ENCODE measurements at places on chromosomes 3 and 15.

GRCh38 chr3:171748064-171748924 lies 62.0 kb downstream of the PLD1 start:
- H3K27me3 ChIP-seq = no peaks in the 10 kb centered on the region
- H3K36me3 ChIP-seq = no peaks in the 10 kb centered on the region
- H3K27ac ChIP-seq = no peak overlapping the region
- no peak for DNase-seq
- H3K4me3 ChIP-seq = peak overlapping the region; percentile 30

GRCh38 chr15:45179221-45179985 lies 8.4 kb downstream of the SHF start:
- H3K27ac ChIP-seq = no peak overlapping the region
- no peaks in the 10 kb centered on the region for H3K27me3 ChIP-seq
- H3K36me3 ChIP-seq = no peaks in the 10 kb centered on the region
- H3K4me3 ChIP-seq = no peak overlapping the region

DNA sequence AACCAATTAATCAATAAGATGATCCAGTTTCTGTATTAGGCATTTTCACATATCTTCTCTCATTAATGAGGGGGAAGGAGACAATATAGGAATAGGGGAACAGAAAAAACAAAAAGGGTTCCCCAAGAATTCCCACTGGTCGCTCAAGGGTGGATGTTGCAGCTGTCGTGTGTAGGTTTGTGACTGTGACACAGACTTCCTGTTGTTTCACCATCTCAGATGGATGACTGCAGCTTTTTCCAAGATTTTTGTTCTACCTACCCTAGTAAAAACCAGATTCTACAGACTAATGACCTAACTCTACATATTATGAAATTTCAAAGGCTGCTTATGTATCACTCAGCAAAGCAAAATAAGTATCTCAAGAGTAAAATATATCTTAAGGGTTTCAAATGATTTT lies 73.7 kb upstream of the MB21D2 start:
- no peaks in the 10 kb centered on the region for H3K36me3 ChIP-seq
- H3K4me1 ChIP-seq = no peaks in the 10 kb centered on the region
- no peak overlapping the region for H3K27ac ChIP-seq
- no peak for DNase-seq
- H3K27me3 ChIP-seq = no peaks in the 10 kb centered on the region

GRCh38 chr15:43873651-43874050 lies 46.8 kb downstream of the WDR76 start:
- no peak overlapping the region for H3K4me3 ChIP-seq
- no peaks in the 10 kb centered on the region for H3K27me3 ChIP-seq
- no peak for DNase-seq

- H3K27ac ChIP-seq = no peak overlapping the region
- no peak for DNase-seq
- no peaks in the 10 kb centered on the region for H3K27me3 ChIP-seq
- H3K36me3 ChIP-seq = no peaks in the 10 kb centered on the region
These were observed 53.4 kb downstream of the RPLP1 start for GRCh38 chr15:69505956-69506556.

GRCh38 chr3:42875325-42876151 lies at the start of gene CYP8B1:
Gene CYP8B1, minus strand, starts transcription at chr3:42875879. Its CDS starts 63 bp downstream, at chr3:42875816.
- H3K27me3 ChIP-seq = no peaks in the 10 kb centered on the region
- no peak for DNase-seq

DNA sequence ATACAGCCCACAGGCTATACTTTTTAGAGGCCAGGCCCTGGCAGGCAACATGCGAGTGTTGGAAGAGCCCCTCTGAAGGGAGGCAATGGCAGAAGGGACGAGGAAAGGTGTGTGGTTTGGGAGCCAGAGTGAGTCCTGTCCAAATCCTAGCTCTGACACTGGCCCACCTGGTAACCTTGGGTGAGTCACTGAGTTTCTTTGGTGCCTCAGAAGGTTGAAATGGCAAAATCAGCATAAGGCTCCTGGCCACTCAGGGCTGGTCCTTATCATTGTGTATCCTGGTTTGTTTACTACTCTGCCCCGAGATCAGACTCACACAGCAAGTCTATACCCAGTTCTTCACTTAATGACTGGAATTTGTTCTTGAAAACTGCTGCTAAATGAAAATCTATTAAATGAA lies 71.4 kb upstream of the TLE3 start:
- no peak overlapping the region for H3K27ac ChIP-seq
- no peak for DNase-seq
- no peaks in the 10 kb centered on the region for H3K36me3 ChIP-seq
- no peaks in the 10 kb centered on the region for H3K27me3 ChIP-seq

- peaks cover 13% of the 10 kb centered on the region for H3K4me1 ChIP-seq
- no peak overlapping the region for H3K27ac ChIP-seq
- H3K4me3 ChIP-seq = no peak overlapping the region
These were observed 100.0 kb downstream of the THSD4 start for GRCh38 chr15:71215126-71215894.
